ENCODE measurements at places on chromosomes 4 and X. TPM values are rescaled to one million over a fixed set of nuclear protein-coding genes. Genes with fewer than 3 reads are reported as not detected.

DNA sequence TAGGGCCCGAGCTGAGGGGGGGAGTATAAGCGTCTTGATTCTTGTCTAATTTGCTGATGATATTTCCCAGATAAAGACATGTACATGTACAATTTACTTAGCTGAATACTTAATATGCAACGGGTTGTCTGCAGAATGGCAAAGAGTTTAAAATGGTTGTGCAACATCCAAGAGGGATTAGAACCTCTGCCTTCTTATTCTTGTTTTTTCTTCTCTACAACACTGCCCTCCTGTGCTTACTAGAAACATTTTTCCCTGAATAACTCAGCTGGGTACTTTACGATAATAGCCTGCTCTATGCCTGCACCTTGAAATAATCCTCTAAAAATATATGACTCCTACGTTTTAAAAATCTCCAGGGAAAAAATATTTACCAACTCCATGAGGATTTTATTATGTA lies 41.8 kb downstream of the INTS12 start:
- no peak for DNase-seq

GRCh38 chrX:108270739-108271396 lies 167.4 kb downstream of the COL4A6 start:
- DNase-seq, result no peak

DNA sequence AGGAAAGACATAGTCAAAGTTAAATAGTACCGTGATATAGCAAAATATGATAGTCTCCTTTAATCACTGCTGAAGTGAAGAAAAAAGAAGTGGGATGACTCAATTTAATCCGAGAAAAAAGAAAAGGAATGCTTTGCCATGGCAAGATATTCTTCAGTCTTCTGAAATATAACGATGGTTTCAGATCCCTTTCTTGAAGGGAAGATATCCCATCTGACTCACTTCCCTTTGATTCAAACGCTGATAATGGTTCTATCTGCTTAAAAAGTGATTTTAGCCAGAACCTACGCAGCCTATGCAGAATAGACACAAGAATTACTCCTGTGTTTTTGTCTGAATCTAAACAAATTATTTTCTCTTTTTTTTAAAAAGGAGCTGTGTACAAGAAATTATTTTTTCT lies 68.1 kb upstream of the FTHL17 start:
- no peak for DNase-seq

- DNase-seq, result no peak
These were observed 561 bp downstream of the IRAK1 start for GRCh38 chrX:154019061-154019621.

- DNase-seq, result no peak
These were observed 31.1 kb downstream of the TACC3 start for GRCh38 chr4:1752284-1753041.

The PAPSS1 gene
- total RNA-seq, result 118 TPM

The CLDN34 gene
- total RNA-seq, result 0.62 TPM

DNA sequence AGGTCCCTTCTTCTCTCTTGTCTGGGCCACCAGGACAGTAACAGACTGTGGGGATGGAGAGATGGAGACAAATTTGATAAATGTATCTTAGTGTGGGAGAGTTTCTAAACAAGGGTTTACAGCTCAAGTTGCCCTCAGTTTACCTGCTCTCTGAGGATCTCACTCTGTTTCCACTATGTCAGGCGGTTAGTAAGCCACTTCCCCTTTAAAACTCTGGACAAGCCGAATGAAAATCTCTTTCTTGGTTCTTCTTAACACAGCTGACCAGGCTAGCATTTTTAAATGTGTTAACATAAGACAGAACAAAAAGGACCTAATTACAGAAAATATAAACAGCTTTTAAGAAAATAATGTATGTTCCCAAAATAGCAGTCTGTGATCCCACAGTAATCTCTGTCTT lies 2.9 kb upstream of the SCARB2 start:
- DNase-seq, result no peak

The PABPC1L2B gene
- not detected for total RNA-seq

- DNase-seq, result no peak
These were observed 50.3 kb downstream of the WDFY3 start for GRCh38 chr4:84916227-84916626.

The CC2D2A gene
- 19.8 TPM for total RNA-seq

DNA sequence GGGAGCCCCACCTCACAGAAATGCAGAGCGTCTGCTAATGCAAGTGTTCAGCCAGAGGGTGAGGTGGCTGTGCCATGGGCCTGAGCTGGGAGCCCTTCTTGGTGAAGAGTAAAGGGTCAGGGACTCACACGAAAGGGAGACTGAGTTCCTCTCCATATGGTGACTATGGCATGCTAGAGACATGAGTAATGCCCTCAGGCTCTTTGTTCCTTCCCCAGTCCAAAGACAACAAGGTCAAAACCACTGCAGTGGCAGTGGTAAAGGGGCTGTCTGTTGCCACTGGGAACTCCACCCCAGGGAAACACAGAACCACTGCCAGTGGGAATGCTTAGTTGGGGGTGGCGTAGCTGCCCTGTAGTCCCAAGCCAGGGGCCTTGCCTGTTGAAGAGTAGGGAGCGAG lies 22.4 kb downstream of the RAB40AL start:
- DNase-seq, result no peak

DNA sequence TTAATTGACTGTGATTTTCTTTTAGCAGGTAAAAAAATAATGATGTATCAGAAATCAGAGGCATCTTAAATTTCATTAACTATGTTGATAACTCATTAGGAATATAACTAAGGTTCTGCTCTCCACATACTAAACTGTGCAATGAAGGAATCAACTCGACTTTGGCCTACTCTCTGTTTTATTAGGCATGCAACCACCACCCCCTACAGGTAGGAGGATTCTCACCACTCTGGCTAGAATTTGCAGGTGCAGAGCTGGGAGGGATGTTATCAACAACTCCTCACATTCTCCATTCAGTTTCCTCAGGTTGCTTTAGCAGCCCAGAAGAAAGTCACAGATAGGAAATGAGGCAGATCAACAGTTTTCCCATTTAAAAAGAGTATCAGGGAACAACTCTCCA lies 160.1 kb downstream of the COX18 start:
- DNase-seq, result no peak

The RADX gene
- total RNA-seq, result 7.8 TPM

GRCh38 chr4:173485164-173485563 lies 44.9 kb downstream of the HAND2 start:
- no peak for DNase-seq

The YY2 gene
- 0.94 TPM for total RNA-seq

GRCh38 chrX:68999356-68999755 lies 165.9 kb downstream of the PJA1 start:
- no peak for DNase-seq

The RASSF6 gene
- total RNA-seq, result 0.31 TPM

GRCh38 chr4:26235500-26235899 lies 85.3 kb upstream of the RBPJ start:
- no peak for DNase-seq

The CCNQ gene
- total RNA-seq, result 17.3 TPM

The TRIML2 gene
- total RNA-seq, result not detected

GRCh38 chr4:102139132-102139573 lies 206.1 kb downstream of the SLC39A8 start:
- no peak for DNase-seq

The PHF8 gene
- 9.5 TPM for total RNA-seq

DNA sequence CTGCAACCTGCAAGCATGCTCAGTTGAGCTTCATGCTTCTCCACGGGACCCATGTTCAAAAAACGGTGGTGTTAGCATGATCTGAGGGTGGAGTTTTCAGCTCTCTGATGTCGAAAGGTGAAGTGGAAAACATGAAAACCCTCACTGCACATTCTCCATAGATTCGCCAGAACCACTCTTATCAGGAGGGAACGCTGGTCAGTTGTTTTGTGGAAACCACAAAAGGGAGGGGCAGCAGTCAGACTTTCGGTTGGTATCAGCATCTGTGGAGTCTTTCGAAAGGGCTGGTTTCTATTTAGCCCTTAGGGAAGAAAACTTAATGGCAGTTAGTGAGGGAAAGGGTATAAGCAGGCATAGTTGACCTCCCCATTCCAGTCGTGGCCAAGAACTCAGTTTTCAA lies 12.6 kb downstream of the PPA2 start:
- DNase-seq, result no peak

DNA sequence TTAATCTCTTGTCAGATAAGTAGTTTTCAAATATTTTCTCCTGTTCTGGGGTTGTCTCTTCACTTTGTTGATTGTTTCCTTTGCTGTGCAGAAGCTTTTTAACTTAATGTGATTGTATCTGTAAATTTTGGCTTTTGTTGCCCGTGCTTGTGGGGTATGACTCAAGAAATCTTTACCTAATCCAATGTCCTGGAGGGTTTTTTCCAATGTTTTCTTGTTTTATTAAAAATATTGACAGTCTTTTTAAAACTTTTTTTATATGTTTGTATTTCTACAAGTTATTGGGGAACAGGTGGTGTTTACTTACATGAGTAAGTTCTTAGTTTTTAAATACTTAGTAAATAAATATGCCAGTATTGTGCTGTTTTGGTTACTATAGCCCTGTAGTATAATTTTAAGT lies 44.9 kb downstream of the RTL3 start:
- DNase-seq, result no peak

DNA sequence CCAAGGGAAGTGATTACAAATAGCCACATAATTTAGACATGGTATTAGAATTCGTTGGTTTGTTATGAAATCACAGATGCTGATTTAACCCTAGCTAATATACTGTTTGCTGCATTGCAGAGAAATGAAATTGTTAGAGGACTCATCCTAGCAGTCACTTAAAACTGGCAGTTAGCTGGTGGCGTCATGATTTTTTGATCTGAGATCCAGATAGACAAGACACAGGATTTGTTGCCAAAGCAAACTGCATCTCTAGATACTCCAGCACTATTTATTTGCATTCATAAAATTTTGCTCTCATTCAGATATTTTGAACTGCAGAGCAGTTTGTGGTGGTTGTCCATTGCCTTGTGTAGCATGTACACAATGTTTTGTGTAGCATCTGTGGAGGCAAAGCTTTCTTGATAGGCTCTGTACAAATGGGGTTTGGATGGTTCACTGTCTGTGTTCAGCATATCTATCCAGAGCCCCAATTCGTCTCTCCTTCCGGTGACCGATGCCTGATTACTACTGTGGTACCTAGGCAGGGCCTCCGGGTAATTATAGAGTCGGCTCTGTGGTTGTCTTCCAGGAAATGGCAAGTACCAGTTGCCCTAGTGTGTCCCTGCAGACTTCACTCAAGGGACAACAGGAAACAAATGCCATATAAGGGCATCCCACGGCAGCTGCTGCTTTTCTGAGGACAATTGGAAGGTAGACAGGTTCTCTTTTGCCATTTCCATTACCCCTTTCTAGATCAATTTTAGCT lies 30.1 kb upstream of the SPARCL1 start:
- DNase-seq, result no peak

The SLC9B1 gene
- 10.8 TPM for total RNA-seq

DNA sequence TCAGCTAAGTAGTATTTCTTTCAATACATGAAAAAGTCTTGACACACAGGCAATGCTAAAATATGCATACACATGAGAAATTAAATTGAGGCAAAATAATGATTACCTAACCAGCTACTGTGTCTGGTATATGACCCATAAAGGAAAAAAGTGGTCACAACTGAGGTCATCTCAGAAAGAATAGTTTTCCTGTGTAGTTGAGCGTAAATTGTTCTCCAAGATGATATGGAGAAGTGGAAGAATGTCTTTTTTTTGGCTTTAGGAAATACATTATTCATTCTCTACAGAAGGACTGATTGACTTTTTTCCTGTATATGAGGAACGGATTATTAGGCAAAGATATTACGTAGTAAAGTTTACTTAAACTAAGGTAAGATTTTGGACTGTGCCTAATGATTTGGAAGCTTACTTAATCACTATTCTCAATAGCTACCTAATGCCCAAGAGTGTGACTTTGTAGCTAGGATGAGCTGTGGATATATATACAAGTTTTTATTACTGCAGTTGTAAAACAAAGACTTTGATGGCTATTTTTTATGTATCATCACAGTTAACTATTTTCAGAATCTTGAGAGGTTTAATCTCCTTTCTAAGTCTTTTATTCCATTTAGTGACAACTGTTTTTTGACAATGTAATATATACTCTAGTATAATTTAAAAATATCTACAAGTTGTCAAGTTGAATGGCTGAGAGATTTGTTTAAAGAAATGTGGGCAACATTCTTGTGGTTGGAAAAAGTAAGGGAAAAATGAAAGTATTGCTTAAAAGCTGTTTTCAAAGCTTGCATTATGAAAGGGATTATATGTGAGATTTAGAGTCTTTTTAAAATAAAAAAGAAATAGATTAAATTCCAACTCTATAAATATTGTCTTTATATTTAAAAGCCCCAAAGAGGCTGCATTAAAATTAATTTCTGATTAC lies 100.2 kb downstream of the PDLIM5 start:
- DNase-seq, result no peak

- no peak for DNase-seq
These were observed 3.1 kb downstream of the SCML1 start for GRCh38 chrX:17740137-17741122.

DNA sequence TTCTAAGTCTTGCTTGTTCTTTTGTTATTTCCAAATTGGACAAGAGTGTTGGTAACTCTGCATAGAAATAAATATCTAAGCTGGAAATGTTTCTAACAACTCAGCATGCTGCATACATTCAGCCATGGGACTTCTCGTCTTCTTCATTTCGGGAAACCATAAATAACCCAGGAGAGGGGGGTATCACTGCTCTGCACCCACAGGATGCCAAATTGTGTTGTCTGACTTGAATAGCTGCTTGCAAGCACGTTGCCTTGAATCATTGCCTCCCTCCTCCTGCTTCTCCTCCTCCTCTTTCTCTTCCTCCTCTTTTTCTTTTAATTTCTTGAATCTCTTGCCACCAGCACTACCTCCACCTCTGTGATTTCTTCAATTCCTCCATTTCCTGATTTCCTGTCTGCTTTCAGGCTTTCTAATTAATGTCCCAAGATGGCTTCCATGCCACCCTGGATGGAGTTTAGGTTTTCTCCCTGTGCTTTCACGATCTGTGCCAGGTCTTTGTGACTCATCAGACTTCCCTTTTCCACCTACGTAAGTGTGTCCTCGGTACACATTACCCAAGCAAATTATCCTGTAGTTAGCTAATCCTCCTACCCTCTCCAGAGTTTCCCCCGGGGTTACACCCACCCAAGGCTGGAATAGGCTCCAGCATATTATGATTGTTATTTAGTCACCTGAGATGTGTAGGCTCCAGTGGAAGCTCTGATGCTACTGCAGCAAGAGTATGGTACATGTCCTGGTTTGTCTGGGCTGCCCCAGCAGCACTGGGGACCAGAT lies 122.6 kb upstream of the VCX3B start:
- peak; percentile 20 for DNase-seq

DNA sequence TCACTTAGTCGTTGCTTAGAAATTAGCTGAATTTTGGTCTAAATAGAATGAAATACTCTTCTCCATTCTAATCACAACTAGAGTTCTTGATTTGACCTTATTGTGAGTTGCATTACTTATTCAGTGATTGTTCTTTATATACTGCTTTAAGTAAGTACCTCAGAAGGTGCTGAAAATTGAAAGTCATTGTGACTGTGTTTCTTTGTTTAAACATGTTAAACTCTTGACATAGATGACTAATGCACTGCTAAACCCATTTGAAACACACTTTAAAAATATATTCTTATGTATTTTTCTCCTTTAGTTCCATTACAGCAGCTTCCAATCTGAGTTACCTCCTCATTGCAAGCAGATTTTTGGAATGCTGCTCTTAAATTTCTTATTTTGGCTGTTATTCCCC lies 9.1 kb downstream of the TSPAN7 start:
- no peak for DNase-seq

- no peak for DNase-seq
These were observed 717.5 kb upstream of the SLIT2 start for GRCh38 chr4:19534159-19534558.

GRCh38 chr4:155552180-155552579 lies 114.5 kb upstream of the GUCY1A1 start:
- DNase-seq, result no peak

The BGN gene
- 1.9 TPM for total RNA-seq

GRCh38 chr4:125838924-125839323 lies 524.2 kb downstream of the FAT4 start:
- no peak for DNase-seq

Measured in occipital lobe (tissue), 3 donors.